ENCODE measurements at places on chromosomes 16 and 17.

- no peak for DNase-seq
Observed at GRCh38 chr17:79053251-79053925, 21.2 kb upstream of the ENGASE start.

- no peak for DNase-seq
Observed at GRCh38 chr17:83109793-83110645, 30.6 kb downstream of the METRNL start.

DNA sequence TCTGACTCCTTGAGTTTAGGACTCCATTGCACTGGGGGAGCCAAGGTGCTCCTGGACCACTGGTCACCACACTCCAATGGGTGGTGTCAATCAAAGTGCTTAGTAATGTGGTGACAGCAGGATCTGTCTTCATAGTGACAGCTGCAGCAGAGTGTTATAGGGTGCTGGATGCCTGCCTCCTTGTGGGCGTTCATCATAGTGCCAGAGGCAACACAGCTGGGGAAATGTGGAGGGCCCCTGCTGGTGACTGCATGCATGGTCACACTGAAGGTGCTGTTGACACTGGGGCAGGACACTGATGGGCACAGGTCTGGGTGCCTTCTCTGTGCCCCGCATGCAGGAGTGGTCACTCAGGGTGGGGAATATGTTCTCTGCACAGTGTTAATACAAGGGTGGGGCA lies 177.5 kb upstream of the CDH8 start:
- DNase-seq: no peak

GRCh38 chr17:16918443-16918842 lies 53.5 kb downstream of the TNFRSF13B start:
- no peak for DNase-seq

DNA sequence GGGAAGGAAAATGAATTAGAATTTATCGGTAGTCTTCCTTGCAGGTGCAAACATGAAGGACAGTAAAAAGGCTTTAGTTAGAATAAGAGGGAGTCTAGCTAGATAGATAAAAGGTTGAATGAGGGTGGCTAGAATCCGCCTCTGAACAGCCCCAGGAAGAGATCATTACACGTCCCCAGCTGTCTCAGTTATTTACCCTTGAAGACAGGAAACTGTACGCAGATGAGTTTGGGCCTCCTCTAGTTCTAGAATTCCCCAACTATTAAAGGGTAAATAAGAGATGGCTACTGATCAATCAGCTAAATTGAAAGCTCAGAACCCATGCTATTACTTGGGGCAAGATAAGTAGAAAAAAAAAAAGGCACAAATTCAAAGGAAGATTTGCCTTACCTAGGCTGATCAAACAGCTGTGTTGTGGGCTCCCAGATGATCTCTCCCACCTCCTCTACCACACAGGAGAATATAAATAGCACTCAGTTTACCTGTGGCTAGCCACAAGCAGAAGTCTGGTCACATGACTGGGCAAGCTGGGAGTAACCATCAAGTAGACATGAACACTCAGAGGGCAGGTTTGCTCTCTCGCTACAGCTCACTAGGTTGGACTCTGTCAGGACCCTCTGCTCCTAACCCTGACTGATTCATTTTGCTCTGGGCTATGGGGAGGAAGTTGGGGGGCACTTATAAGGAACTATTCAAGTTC lies 17.0 kb downstream of the FAM117A start:
- DNase-seq: no peak

DNA sequence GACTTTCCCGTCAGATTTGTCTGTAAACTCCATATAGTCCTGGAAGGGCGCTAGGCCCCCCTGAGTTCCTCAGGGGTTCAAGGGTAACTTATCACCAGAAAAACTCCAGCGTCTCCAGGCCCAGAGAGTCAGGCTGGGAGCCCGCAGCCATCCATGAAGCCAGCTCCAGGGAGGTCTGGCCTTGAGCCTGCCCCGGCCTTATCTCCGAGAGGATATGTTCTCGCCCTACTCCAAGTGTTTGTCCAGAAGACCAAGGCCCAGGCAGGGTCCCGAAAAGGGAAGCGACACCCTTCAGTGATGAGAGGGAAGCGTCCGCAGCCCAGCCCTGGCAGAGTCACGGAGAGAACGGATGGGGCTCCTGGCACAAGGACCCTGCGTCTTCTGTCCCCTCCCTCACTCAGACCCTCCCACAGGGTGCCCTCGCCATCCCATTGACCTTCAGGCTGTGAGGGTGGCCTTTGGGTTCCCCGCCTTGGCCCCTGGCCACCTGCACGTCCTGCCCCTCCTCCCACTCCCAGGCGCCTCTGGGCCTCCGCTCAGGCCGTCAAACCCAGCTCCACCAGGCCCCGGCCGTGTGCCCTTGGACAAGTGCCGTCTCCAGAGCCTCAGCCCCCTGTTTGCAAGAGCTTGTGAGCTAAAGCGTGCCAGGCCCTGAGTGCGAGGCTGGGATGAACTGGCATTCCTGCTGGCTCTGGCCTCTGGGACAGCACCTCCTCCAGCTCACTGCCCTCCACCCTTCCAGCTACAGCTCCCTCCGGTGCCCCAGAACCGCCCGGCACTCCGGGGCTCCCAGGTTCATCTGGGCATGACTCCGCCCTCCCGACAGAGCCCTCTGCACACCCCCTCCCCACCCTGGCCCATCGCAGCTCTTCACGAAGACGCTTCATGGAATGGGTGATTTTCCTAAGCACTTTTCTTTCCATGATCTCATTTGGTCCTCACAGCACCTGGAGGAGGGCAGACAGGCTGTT lies 83.4 kb downstream of the ZDHHC7 start:
- no peak for DNase-seq

DNA sequence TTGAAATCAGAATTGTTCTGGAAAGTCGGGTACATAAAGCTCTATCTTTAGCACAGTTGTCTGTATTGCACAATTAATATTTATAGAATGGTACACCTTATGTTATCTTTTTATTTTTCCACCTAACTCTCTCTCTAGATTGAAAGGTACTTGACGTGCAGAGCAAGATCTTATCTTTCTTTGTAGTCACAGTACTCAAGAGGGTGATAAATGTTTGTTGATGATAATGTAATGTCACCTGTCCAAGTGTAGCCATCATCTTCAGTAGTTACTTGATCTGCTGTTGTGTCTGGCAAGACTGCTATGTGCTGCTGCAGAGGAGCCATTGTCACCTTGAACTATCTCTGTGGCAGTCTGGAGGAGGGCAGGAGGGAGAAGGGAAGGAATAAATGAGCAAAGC lies 5.3 kb downstream of the HMOX2 start:
- DNase-seq: no peak

- DNase-seq: no peak
Observed at GRCh38 chr17:8076502-8077266, 10.8 kb downstream of the ALOX12B start.

GRCh38 chr17:1561420-1562175 lies 994 bp downstream of the PITPNA start:
- DNase-seq: peak; percentile 30

GRCh38 chr16:2243031-2243528 lies 6.8 kb downstream of the DNASE1L2 start:
- no peak for DNase-seq

- DNase-seq: peak; percentile 40
Observed at GRCh38 chr17:4739122-4740024, at the start of the genes CXCL16 and ZMYND15. Gene CXCL16, minus strand, starts transcription at chr17:4739928. Its CDS starts 589 bp downstream, at chr17:4739339. Gene ZMYND15, plus strand, starts transcription at chr17:4739833. Its CDS starts 716 bp downstream, at chr17:4740549.

GRCh38 chr16:85387171-85387507 lies 226.0 kb upstream of the GSE1 start:
- no peak for DNase-seq

GRCh38 chr16:14963281-14964173 lies 11.3 kb upstream of the PDXDC1 start:
- no peak for DNase-seq

DNA sequence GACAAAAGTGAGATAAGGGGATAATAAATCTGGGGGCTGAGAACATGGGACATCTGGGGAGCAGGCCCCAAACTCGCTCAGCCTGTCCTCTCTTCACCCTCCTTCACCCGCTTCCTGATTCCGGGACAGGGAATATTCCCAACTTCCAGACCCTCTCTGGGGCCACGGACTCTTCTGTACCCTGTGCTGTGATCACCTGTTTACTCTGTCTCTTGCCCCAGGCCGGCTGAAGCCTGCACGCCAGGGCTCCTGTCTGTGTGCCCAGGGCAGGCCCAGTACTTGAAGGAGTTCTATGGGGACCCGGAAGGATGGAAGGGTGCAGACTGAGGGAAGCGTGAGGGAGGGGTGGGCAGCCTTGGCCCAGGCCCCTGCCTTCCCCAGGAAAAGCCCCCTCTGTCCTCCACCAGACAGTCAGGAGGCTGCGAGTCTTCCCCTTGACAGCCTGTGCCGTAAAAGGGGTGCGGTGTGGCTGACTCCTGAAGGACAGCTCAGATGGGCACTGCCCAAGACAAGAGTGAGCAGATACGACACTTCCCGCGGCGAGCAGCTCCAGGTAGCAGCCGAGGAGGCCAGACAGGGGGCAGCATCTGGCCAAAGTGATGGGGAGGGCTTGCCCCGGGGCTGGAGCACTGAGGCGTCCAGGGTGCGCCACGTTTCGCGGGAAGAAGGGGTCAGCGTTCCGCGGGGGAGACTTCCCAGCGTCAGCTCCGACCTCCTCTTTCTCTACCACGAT lies 1.0 kb upstream of the CCNF start:
- DNase-seq: no peak

GRCh38 chr16:25013751-25014499 lies 1.2 kb downstream of the ARHGAP17 start:
- no peak for DNase-seq

- DNase-seq: no peak
Observed at GRCh38 chr17:30401097-30401496, 22.4 kb downstream of the CPD start.

DNA sequence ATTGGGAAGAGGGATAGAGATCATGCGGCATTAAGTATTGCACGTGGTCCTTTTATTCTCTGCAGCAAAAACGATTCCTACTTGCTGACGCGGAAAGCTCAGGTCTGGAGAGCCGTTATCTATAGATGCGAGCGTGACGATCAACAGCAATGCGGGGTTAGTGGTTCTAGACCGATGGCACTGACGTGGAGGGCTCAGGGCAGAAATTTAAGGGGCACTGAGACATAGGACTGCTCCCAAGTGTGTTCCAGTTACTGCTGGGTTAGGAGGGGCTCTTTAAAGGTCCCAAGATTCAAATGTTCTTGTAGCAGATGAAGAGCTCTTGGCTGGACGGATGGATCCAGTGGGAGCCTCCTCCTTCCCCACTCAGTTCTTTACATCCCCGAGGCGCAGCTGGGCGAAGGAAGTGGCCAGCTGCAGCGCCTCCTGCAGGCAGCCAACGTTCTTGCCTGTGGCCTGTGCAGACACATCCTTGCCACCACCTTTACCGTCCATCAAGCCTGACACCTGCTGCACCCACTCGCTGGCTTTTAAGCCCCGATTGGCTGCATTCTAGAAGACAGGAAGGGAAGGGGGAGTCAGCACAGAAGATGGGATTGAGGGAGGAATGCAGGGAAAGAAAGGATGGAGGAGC lies 732 bp upstream of the EXOSC6 start:
- no peak for DNase-seq

- no peak for DNase-seq
Observed at GRCh38 chr17:1649844-1650501, at the start of gene RILP. Gene RILP, minus strand, starts transcription at chr17:1649866. Its CDS starts 62 bp downstream, at chr17:1649804.

DNA sequence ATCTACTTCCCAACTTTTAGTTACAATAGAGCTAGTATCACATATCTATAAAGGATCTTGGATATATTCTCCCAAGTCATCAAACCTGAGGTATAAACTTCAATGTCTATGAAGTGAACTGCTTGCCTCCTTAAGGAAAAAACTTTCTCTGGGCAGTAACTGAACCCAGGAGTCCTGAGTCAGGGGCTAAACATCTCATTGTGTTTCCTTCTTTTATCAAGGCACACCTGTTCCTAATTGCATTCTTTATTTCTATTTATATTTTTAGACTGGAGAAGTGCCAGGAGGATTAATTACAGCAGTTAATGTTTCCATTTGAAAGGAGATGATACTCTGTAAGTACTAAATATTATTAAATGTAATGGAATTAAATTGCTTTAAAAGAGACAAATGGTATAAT lies 98.6 kb downstream of the CDH8 start:
- DNase-seq: no peak

DNA sequence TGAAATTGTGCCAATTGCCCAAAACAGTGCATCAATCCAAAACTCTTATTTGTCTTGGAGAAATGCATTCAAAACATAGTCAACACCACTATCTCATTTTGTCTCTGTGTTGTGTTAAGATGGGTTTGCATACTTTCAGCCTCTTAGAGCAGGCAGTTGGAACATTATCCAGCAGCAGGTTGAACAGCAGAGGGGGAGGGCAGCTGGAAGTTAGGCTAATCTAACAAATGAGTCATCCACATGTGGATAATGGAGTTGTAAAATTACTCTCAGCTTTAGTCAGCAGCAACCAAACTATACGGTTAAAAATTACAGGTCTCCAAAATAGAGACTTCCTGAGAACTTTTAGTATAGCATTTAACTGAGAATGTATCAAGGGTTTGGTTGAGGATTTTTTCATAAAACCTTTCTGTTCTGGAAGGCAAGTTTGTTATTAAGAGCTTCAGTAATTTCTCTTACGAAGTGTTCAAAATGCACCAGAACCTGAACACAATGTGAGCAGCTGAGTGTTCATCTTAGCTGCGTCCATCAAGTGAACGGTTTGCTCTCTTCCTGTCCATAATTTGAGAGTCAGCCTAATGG lies 46.3 kb downstream of the PRKCA start:
- no peak for DNase-seq

GRCh38 chr17:68820825-68821481 lies 134.2 kb downstream of the ABCA8 start:
- no peak for DNase-seq

- no peak for DNase-seq
Observed at GRCh38 chr16:82013139-82013538, 1.9 kb upstream of the SDR42E1 start.

DNA sequence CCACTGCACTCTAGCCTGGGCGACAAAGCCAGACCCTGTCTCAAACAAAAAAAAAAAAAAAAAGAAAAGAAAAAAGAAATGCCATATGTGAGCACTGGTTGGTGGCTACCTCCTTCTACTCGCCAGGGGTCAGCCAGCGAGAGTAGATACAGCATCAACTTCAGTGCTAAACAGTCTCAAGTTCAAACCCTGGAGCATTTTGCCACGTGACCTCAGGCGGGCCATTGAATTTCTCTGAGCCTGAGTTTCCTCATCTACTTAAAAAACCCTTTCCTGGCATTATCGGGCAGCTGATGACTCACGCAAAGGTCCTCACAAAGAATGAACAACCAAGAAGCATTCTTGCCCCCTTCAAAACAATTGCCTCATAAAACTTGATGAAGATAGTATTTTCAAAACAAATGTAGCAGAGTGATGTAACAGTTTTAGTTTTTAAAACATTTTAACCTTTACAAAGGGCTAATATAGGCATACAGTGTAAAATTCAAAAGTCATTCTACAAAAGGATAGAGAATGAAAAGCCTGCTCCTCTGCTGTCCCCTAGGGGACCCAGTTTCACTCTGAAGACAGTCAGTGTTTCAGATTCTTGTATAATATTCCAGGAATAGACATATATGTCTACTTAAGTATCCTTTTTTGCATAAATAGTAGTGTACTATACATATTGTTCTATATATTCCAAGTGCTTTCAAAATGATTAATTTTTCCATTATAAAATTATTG lies 28.4 kb downstream of the DNAH2 start:
- no peak for DNase-seq

GRCh38 chr16:14309001-14309886 lies 238.1 kb downstream of the MRTFB start:
- no peak for DNase-seq

- no peak for DNase-seq
Observed at GRCh38 chr17:66654764-66655163, 180.2 kb upstream of the CACNG5 start.
